ENCODE measurements at places on chromosomes 12 and 14. TPM values are rescaled to one million over a fixed set of nuclear protein-coding genes. Genes with fewer than 3 reads are reported as not detected.

- DNase-seq = no peak
These were observed 190.7 kb downstream of the MON2 start for GRCh38 chr12:62657363-62657632.

- DNase-seq = no peak
These were observed 84.4 kb upstream of the DCN start for GRCh38 chr12:91267039-91267438.

- no peak for DNase-seq
These were observed 87.2 kb downstream of the DDX51 start for GRCh38 chr12:132056951-132057350.

DNA sequence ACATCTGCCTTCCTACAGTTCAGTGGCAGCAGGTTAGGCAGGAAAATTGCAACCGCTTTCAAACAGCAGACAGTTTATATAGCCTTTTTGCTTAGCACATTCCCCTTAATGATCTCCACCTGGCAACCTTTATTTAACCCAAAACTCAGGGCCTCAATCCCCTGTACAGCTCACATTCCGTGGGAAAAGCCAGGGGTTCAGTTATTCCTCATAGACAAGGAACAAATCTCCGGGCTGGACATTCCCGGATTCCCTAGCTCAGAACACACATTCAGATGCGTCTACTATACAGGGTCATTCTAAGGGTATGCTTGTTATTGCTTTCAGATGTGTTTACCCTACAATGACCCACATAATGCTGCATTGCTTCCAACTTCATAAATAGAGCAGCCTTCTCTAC, 73.8 kb upstream of the DCN start:
- no peak for DNase-seq

GRCh38 chr12:80714055-80714454, 2.7 kb upstream of the MYF5 start:
- no peak for DNase-seq

GRCh38 chr12:77377622-77378021, 312.3 kb upstream of the E2F7 start:
- no peak for DNase-seq

DNA sequence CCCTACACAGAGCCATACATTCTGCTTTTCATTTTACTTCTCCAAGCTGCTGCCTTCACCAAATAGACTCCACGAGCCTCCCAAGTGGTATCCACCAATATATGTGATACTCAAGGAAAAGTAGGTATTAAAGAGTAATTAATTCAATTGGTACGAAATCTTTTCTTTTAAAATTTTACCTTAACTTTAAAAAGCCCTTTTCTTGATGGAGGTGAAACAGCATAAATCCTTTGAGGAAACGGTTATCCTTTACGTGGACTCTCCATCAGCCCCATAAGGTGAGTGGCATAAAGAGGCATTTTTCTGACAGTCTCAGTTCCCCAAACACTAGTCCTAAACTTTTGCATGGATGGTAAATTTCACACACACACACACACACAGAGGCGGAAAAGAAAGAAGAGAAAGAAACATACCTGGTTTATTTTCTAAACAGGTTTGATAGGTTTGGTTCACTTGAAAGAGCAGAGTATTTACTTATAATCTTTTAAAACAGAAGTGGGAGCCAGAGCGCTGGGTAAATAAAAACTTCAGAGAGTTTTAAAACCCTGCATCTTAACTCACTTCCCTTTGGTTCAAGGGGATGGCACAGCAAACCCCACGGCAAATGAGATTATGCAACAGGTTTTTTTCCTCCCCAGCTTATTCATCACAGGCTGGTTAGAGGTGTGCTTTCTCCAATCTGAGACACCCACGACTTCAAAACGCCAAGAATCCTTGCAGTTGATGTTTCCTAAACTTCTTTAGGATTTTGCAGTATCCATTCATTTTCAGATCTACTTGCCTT, 1.9 kb downstream of the DUSP16 start:
- DNase-seq = no peak

DNA sequence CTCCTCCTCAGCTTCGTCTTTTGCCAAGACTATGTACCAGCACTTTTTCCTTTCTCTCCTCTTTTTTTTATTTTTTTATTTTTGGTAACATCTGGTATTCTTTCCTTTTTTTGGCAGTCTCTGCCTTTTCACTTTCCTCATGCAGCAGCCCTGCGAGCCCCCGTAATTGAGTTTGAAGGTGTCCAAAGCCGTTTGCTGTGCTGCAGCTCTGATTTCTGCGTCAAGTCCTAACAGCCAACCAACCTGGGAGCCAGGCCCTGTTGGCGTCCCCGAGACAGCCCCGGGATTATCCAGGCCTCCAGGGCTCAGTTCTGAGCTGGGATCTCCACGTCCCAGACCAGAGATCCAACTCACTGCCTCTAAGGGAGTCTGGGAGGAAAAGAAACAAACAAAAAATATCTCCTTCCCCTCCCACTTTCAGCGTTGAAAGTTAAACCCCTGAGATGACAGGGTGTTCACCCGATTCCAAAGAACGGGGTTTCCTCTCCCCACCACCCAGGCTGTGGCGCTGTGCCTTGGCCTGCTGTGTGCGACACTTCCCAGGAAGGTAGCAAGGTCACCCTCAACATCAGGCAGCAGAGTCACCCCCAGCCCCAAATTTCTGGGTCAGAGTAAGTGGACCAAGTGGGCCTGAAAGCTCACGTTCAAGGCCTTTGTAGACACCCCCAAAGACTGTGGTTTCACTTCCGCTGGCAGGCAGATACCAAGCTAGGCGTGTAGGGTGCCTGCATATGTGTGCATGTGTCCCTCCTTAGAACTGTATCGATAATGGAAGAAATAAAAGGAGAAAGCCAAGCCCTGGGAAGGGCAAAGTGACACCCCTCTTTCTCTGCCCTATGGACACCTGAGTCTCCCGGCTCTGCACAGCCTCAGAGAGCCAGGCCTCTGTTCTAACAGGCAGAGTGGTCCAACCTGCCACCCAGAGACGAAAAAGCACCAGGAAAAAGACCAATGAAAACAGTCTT, 11.1 kb downstream of the BCL11B start:
- no peak for DNase-seq

DNA sequence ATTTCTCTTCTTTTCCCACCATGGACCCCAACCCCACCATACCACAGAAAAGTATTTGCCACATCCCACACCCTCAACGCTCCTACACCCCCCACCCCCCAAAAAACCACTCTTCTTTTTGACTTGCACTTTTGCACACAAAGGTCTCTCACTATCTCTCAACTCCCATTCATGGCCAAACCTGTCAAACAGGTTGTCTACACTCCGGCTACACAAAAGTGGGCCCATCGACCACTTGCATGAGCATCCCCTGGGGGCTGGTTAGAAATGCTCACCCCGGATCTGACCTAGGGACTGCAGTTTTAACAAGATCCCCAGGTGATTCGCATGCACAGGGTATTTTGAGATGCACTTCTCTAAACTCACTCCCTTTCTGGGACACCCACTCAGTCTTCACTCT, 248.2 kb downstream of the DPF3 start:
- DNase-seq = no peak

DNA sequence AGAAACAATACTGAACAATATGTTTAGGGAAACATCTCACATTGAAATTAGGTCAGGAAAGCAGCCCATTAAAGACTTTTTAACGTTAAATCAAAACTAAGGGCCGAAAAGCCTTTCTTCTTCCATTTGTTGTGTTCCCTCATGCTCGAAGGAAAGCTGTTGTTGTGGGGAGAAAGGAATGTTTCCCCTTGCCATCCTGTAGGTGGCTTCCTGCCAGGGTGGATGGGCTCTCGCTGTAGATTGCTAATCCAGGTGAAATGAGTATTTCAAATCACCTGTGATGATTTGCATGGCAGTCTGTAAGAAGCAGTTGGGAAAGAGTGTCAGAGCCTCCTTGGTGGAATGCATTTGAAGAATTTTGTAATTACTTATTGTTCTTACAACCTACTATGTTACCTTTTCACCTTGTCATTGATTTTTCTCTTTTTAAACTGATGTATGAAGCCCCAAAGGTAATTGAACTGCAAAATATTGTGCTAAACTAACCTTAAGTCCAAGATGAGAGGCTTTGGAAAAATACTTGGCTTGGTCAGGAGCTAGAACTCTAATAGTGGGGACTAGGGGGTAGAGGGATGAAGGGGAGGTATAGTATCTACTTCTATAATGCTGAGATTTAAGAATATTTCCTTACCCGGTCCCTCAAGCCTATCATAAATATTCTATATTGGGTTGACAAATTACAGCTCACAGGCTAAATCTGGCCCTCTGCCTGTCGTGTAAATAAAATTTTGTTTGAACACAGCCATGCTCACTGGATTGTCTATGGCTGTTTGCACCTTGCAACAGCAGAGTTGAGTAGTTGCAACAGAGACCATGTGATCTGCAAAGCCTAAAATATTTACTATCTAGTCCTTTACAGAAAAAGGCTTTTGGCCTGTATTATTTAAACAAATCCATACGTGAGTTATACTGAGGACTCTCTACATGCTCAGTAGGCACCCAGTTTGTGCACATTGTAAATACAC, 7.7 kb upstream of the DCP1B start:
- DNase-seq = no peak

GRCh38 chr12:69468237-69469026, 1.8 kb upstream of the FRS2 start:
- no peak for DNase-seq

- no peak for DNase-seq
These were observed 867 bp downstream of the C12orf42 start for GRCh38 chr12:103494734-103495468.

DNA sequence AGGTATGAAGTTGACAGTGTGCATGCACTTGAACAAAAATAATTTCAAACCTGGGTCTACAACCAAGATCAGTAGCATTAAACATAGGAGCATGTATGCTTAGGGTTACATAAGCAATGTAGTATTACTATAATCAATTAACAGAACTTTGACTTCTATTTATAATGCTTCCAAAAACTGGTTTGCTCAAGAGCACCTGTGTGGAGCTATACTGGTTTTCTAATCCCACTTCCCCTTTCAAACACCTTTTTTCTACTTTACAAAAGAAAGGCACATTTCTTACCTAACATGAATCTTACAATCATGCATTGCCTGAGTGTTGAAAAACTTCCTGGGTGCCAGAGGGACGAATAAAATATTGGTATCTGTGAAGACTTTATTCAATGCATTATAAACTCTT, 72.7 kb downstream of the EFCAB11 start:
- no peak for DNase-seq

- peak; percentile 18 for DNase-seq
These were observed 23.4 kb downstream of the PLEKHG3 start for GRCh38 chr14:64727551-64728071.

GRCh38 chr12:76690921-76691700, 72.8 kb upstream of the ZDHHC17 start:
- DNase-seq = no peak

DNA sequence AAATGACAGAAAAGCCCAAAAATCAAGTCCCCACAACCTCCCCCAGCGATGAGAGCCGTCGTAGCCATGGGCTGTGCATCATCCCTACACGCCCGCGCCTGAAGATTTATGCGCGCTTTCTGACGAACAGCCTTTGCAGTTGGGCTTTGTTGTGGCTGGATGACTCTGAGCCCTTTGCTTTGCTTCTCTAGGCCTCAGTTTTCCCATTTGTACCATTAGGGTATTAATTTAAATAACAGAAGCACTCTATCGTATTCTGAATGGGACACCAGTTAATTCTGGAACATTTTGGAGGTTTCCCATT, 24.2 kb downstream of the SFSWAP start:
- no peak for DNase-seq

GRCh38 chr12:24649209-24649608, 299.7 kb downstream of the BCAT1 start:
- no peak for DNase-seq

DNA sequence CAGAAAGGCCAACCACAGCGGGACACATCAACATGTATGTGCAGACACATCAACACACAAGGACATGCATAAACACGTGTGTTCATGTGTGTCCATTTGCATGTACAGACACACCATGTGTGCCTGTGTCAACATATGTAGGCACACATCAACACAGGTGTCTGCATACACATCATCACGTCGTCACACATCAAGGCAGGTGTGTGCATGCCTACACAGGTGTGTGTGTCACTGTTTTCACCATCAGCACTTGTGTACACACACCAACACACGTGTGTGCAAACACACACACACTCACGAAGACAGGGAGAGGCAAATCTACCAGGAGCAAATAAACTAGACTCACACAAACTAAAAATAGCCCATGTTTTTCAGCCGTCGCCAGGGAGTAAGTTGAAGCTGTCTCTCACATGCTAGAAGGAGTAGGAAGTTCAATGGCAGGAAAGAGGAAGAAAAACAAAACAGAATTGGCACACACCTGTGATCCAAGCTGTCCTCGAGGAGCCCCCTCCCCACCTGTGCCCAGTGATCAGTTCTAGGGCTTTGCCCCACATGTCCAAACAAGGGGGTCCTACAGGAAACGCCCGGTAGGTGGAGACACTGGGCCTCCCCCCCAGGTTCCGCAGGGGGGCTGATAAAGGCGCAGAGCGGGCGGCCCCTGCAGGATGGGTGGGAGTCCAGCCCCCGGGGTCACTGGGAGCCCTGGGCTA, 7.4 kb downstream of the SCARB1 start:
- no peak for DNase-seq

DNA sequence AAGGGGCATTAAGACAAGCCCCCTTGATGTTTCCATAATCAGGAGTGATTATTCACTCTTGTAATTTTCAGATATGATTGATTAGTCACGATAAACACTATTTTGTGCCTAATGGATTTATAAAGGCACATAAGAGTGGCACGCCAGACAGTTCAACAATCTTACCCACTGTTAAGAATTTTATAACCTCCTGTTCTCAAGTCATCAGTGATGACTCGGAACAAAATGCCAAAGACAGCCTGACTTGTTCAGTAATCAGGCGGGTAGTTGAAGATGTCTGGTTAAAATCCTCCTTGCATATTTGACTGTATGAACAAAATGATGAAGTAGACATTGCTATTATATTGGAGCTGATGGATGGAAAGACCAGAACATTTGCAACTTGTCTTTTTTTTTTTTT, 212.1 kb upstream of the RMST start:
- DNase-seq = no peak

HOXC4 gene
- total RNA-seq = not detected

ARL1 gene
- total RNA-seq = 20.0 TPM

CATSPERB gene
- not detected for total RNA-seq

CCDC38 gene
- total RNA-seq = not detected

RFX4 gene
- total RNA-seq = not detected

ACSS3 gene
- total RNA-seq = 3.6 TPM

ADAM20 gene
- 1.3 TPM for total RNA-seq

KRT3 gene
- not detected for total RNA-seq

KLRC2 gene
- total RNA-seq = not detected

LRTM2 gene
- 14.6 TPM for total RNA-seq

EIF2S3B gene
- total RNA-seq = 4.1 TPM

BEST3 gene
- total RNA-seq = not detected

NEMF gene
- 78.8 TPM for total RNA-seq

GRIP1 gene
- total RNA-seq = 67.1 TPM

NFE2 gene
- not detected for total RNA-seq

All from glutamatergic neuron (in vitro differentiated cells).